ENCODE measurements at places on chromosomes 3 and 15.

GRCh38 chr3:54841471-54841870 is 86.4 kb downstream of the LRTM1 start:
- DNase-seq, result no peak

DNA sequence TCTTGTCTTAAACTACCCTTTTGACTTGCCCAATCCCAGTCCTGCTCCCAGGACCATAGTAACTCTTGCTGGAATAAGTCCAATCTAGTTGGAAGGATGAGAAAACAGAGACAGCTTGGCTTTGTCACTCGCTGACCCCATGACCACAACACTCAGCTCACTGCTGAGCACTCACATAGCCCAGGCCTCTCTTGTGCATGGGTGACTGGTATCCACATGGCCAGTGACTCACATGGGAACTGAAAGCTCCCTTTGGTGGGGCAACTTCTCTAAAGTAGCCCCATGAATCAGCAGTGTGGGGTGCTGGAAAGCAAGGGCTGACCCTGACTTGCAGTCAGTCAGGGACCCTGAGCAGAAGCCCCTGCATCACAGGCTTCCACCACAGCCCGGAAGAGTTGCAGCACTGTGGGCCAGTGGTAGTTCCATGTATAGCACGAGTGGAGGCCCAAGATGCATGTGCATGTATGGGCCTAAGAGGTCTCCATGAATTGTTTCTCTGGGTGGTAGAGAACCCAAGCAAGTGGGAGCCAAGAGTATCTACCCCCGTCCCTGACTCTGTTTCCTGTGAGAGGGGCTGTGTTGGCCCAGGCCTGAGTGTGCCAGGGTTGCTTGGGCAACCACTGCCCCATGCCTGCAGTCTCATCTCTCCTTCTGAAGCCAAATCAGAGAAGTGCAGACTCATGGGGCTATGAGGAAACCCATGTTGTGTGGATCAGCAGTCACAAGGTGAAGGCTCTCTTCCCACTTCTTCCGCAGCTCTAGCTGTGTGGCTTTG is 62.1 kb upstream of the XCR1 start:
- no peak for DNase-seq

DNA sequence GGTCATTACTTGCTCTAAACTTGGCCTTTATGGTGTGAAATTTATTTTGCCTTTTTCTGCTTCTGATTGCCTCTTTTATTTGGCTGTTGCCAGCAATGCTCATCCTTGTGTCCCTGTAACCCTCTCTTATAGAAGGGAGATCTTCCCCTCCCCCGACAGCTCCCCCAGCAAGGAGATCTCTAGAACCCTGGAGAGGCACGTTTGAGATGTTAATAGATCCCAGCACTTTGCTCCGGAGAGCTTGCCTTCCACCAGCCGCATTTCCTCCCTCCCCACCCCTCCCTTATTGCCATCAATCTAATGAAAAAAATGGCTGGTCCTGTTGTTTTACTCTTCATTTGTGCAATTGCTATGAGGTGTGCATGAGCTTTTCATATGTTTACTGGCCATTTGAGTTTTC is 18.2 kb downstream of the TRIM71 start:
- DNase-seq, result no peak

DNA sequence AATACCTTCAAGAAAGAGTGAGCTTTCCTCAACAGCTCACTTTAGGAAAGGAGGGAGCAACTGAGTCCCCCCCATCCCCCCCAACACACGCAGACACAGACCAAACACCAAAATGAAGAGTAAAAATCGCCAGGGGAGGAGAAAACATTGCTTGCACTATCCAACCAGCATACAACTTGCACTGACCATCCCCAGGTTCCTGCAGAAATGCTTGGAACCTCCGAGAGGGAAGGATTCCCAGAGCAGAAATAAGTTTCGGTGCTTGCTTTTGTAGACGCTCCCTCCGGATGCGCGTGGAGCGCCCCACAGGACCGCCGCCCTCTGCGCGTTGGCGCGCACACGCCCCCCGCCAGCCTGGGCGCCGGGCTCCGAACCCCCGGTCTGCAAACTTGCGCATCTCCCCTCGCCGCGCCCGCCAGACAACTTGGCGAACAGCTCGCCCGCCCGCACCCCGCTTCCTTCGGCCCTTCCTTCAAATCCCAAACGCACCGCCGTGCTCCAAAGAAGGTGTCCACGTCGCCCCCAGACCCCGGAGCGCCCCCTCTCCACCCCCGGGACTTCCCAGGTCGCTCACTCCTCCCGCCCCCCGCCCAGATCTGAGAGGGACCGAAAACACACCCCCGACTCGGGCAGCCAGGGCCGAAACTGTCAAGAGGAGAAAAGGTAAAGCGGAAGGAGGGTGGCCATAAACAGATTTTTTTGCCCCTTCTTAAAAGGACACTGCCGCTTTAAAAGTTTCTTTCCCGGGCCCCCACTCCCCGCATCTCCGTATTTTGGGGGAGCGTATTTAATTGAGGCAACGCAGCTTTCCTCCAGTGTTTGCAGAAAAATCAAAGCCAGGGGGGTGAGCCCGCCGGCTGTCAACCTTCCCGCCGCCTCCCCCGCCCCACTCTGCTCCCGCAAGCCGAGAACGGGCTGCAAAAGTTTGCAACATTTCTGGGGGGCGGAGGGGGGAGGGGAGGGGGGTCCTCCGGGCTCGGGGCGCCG is 859 bp downstream of the RORA start:
- DNase-seq, result no peak

GRCh38 chr3:134374105-134374790 is at the start of gene AMOTL2:
Gene AMOTL2 (minus strand): TSS chr3:134374447. CDS start chr3:134371433, 3,014 bp downstream.
- peak; percentile 18 for DNase-seq

- DNase-seq, result no peak
Observed at GRCh38 chr3:143329567-143330211, 210.1 kb downstream of the CHST2 start.

GRCh38 chr3:150703299-150703755 is 393 bp downstream of the ERICH6 start:
- no peak for DNase-seq

DNA sequence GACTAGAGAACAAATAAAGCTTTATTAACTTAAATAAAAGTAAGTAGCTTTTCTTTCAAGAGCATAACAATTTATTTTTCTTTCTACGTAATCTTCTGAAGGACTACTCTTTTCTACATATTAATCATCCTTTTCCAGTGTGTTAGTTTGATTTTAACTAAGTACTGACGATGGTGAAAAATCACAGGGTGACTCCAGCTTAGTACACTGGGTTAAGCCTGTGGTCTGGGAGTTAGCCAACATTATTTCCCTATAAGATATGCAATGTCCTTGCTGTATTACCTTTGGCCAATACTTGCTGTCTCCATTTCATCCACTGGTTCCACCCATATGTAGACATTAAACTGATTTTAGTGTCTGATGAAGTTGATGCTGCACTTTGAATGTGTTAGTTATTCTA is 508.6 kb upstream of the SUCLG2 start:
- DNase-seq, result no peak

GRCh38 chr15:70643783-70644125 is 119.6 kb downstream of the UACA start:
- no peak for DNase-seq

DNA sequence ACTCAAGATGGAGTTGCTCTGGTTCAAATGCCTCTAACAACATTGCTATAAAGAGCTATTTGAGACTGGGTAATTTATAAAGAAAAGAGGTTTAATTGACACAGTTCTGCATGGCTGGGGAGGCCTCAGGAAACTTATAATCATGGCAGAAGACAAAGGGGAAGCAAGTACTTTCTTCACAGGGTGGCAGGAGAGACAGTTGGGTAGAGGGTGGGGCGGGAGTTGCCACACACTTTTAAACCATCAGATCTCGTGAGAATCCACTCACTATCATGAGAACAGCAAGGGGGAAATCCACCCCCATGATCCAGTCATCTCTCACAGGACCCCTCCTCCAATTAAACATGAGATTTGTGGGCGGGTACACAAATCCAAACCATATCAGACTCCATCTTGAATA is 30.7 kb downstream of the MAP2K5 start:
- no peak for DNase-seq

DNA sequence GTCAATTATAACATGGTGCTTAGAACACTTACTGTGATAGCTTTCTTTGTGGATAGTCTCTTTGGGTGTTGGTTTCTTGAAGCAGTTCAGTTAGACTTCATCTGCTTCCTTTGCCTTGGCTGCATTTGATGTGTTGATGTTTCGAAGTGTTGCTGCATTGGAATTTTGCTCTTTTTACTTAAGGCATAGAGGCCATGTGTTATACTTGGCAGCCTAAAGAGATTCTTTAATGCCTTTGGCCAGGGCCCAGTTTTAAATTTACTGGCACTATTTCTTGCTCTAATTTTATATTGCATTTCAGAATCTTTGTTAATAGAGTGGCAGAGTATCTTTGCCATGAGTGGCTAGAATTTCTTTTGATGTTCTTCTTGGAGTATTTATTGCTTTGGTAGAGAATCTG is 21.2 kb downstream of the NR1D2 start:
- no peak for DNase-seq

- DNase-seq, result peak; percentile 55
Observed at GRCh38 chr15:64905119-64905831, 6.4 kb upstream of the ANKDD1A start.

DNA sequence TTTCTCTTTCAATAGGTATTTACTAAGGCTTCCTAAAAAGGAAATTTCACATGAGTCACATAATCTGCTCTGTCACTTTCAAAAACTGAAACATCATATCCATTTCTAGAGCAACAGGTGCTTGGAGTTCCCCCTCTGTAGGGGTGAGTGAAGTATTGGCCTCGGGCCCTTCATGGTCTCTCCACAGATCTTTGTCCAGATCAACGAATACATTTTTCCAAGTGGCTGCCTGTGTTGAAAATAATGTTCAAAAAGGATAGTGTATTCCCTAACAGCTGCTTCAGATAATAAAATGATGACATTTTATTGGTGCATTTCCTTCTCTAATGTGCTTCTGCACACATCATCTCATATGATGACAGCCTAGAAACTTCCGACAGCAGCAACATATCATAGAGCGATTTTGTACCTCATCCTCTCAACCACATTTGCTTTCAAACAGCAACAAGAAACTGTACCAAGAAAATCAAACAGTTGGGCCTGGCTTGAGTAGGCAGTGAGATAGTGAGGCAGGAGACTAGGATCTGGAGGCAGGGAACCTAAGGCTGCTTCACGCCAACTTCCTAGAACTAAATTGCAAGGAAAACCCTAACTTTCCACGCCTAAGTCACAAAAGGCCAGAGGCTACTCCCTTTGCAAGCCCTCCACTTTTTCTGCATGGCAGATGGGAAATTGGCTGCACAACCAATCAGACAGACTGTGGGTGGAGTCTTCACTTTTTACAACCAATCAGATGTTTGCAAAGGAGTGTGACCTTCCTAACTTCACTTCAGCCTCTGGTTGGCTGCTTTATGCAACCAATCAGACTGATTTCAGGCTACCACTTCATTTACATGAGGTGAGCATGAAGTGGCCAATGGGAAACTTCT is 340.2 kb downstream of the LRRC3B start:
- DNase-seq, result no peak

GRCh38 chr3:178479860-178480259 is 56.4 kb upstream of the KCNMB2 start:
- no peak for DNase-seq

DNA sequence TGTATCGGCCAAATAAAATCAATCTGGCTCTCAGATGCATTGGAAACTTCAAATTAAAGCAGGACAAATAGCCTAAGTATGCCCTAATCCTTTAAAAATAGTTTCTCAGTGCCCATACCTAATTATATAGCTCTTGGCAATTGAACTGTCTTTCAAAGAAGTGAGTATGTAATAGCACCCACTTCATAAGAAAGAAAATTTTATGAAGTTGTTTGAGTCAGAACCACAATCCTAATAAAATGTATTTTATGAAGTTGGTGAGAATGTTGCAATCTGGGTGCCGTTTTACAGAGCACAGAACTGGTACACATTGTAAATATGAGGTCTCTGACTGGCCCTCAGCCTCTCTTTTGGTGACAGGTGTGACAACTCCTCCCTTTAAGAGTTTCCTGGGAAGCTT is 45.4 kb downstream of the EPHB1 start:
- DNase-seq, result no peak

GRCh38 chr3:58793938-58794337 is 127.4 kb upstream of the FAM3D start:
- DNase-seq, result no peak
